ENCODE measurements at places on chromosomes 1 and 21.

- no peak for DNase-seq
Observed at GRCh38 chr1:36023098-36023769, 60.7 kb upstream of the TEKT2 start.

GRCh38 chr1:195576641-195577040 is 1031.6 kb downstream of the KCNT2 start:
- no peak for DNase-seq

DNA sequence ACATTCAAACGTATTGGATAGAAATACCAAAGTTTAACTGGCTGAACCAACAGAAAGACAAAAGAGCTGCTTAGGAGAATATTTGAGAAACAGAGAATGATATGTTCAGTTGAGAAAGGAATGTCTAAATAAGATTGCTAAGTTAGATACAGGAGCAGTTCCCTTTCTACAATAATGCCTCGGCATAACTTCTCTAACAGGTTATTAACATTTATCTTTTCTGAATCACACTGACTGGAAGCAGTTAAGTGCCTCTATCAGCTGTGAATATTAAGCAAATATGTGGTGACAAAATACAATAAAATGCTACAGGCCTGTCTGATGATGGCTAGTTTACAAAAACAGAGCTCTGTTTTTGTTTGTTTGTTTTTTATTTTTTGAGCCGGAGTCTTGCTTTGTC is 121.9 kb downstream of the KCNK1 start:
- DNase-seq: no peak

DNA sequence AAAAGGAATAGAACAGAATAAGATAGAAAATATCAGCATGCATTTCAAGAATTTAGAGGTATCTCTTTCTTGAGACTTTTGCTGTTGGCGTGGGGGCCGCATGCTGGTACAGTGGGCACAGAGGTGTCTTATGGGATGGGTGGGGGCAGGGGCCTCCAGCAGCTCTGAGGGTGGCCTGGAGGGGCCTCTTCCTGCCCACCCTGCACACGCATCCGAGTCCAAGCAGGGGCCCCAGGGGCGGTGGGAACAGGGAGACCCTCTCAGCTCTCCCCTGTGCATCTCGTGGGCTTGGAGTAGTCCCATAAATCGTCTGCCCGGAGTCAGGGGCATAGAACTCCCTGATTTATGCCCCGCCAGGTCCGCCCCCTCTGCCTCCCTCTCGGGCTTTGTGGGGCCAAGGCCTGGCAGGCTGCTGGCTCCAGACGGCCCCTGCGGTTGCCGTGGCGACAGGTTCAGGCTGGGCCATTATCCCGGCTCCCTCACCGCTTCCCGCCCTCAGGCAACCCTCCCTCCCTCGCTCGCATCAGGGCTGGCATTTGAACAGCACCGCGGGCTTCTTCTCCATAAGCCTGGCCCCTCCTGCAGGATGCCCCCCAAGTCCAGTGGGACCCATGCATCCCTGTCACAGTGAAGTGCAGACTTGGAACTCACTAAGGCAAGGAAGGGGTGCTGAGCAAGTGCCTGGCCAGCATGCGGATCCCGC is 133.2 kb upstream of the ZBTB40 start:
- no peak for DNase-seq

- peak; percentile 12 for DNase-seq
Observed at GRCh38 chr1:209249785-209250440, 333.6 kb upstream of the CAMK1G start.

- no peak for DNase-seq
Observed at GRCh38 chr1:237911911-237912310, 21.2 kb upstream of the ZP4 start.

DNA sequence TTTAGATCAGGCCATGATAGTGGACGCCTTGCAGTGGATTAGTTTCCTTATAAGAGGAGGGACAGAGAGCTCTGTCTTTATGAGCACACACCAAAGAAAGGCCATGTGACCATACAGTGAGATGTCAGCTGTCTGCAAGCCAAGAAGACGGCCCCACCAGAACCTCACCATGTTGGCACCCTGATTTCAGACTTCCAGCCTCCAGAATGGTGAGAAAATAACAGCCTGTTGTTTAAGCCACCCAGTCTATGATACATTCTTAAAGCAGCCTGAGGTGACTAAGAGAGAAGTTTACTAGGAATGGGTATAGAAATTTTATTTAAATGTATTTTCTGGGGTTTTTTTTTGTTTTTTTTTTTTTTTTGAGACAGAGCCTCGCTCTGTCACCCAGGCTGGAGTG is 29.5 kb downstream of the L1TD1 start:
- no peak for DNase-seq

- DNase-seq: no peak
Observed at GRCh38 chr21:14453339-14454015, 70.5 kb upstream of the HSPA13 start.

GRCh38 chr1:10709165-10709564 is 87.3 kb downstream of the CASZ1 start:
- DNase-seq: no peak

DNA sequence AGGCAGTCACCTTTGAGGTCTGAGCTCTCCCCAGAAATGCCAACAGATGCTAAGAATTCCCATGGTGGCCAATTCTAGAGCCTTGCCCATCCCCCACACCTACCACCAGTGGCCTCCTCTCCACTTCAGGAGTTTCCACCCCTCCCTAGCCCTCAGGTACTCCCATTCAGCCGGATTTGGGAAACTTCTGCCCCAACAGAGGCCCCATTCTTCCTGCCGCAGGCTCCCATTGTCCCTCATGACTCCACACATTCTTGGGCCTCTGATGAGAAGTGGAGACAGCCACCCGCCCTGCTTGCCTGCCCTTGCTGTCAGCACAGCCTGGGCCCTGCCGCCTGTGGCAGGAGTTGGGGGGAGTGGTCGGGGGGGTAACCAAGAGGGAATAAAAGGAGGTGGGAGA is 4.6 kb downstream of the BLACAT1 start:
- DNase-seq: no peak

GRCh38 chr1:86965012-86965826 is 50.8 kb downstream of the HS2ST1 start:
- DNase-seq: peak; percentile 37

DNA sequence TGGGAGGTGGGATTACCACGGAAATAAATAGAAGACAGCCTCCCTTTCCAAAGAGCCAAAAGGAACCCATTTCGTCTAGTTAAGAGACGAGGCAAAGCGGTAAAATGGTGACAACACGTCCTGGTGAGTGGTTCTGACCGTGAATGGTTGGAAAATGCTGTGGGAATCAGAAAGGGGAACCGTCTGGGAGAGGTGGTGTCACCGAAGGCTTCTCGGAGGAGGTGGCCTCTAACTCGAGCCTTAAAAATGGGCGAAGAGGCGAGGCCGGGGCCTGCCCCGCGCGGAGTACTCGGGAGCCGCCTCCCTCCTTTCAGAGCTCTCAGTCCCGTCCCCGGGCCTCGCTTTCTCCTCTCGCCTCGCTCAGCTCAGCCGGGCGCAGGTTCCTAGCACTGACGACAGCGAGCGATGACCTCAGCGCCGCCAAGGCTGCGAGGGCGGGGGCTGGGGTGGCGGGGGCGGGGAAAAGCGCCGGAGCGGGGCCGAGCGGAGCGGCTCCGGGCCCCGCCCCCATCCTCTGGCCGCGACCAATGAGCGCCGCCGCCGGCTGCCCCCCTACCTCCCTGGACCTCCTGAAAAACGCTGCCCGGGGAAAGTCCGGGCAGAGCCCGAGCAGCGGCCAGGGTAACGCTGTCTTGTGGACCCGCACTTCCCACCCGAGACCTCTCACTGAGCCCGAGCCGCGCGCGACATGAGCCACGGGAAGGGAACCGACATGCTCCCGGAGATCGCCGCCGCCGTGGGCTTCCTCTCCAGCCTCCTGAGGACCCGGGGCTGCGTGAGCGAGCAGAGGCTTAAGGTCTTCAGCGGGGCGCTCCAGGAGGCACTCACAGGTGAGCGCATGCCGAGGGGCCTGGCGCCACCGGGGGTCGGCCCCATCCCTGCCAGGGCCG is at the start of gene BTG2:
TSS of gene BTG2 (plus strand) at position 601 of the 890 bp plus-strand sequence. CDS start at position 689, 88 bp downstream.
- peak; percentile 87 for DNase-seq

DNA sequence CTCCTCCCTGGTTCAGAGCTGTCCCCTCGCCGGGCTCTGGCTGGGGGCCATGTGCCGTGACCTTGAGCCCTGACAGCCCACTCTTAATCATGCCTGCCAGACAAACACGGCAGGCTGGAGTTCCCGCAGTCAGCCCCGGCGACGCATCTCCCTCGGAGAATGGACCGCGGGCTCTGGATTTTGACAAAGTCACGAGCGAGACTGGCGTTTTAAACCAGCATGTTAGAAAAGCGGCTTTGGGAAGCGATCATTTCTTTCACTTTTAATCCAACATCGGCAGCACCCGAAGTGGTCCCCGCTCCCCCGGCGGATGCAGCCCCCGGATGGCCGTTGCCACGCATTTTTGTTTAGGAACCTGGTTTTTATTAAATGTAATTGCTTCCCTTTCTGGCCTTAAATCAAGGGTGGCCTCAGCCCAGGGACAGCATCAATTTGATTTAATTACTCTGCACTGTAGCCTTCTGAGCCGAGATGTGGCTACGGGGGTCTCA is 70.9 kb downstream of the PRDM16 start:
- DNase-seq: no peak

DNA sequence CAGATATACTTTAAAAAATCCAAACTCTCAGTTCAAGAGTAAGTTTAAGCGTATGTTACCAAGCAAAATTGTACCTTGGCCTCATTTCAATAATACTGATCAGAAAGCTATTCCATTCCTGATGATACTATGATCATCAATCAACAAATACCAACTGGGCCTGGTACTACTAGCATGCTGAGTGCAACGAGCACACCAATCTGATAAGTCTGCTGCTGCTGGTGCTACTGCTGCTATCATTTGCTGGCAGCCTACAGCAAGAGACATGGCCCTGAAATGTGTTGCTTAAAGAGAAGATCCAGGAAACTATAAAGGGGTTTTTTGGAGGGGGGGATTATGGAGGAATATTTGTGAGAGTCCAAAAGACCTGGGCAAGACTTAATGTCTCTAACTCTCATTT is 39.7 kb downstream of the NME7 start:
- no peak for DNase-seq

DNA sequence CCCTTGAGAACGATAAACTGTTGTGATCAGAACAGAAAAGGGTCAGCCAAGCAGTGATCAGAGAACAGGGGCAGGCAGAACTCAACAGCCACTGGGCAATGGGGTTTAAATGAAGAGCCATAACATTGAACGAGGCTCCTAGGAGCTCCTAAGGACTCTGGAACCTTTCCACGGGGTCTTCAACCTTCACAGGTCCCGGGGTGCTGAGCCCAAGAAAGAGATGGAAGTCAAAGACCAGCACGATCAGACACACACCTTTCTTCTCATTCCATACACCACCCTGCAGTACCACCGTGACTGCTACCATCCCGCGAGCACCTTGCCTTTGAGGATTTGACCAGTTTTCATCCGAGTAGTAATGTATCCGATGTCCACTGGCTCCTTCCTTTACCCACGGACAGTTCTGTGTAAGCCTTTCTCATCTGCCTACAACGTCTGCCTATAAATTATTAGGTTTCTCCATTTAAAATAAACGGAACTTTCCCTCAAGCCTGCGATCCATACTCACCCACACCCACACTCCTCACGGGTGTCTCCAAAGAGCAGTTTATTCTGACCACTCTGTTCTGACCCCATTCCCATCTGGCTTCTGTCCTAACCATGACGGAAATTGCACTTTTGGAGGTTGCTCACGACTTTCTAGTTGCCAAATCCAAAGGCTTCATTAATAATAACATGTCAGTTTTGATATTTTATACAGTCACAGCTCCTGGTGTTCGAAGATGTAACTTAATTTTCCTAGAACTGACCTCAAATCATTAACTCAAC is 16.8 kb upstream of the HHAT start:
- DNase-seq: no peak

DNA sequence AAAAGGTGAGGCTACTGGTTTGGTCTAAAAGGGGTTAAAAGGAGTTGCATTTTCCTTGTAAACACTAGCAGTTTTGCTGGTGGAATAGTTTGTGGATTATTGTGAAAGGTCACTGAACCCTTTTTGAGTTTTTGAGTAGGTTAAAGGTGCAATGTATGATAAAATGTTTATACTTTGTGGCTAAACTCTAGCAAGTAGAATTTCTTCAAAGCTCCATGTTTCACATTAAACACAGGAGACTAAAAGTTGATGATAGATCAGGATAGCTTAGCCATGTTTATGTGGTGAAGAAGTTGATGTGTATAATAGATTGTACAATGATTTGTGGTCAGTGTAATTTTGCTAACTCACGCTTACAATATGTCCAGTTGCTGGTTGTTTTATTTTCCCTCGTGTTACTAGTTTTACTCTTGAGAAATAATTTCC is 13.1 kb downstream of the ZNF326 start:
- no peak for DNase-seq

GRCh38 chr1:24683713-24684162 is 40.6 kb downstream of the SRRM1 start:
- DNase-seq: peak; percentile 98

- no peak for DNase-seq
Observed at GRCh38 chr1:206778031-206778430, 5.7 kb upstream of the IL10 start.

- no peak for DNase-seq
Observed at GRCh38 chr21:34865400-34866241, 183.5 kb downstream of the RUNX1 start.

DNA sequence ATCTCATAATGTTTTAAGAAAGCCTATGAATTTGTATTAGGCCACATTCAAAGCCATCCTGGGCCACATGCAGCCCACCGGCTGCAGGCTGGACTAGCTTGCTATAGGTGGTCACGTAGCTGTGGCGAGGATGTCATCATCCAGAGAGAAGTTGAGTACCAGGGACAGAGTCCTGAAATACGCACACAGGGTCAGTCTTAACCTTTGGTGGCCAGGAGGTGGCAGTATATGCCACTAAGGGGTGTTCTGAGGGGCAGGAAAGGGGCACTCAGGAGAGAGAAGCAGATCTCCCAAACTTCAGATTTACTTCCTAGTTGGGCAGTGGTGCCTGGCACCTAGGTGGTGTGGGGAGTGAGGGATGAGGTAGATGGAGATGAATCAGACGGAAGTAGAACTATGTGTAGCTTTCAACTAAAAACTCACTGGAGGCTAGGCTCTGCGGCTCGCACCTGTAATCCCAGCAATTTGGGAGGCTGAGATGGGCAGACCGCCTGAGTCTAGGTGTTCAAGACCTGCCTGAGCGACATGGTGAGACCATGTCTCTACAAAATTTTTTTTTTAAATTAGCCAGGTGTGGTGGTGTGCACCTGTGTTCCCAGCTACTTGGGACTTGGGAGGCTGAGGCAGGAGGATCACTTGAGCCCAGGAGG is 16.3 kb upstream of the CDK18 start:
- DNase-seq: peak; percentile 55

- no peak for DNase-seq
Observed at GRCh38 chr1:220203816-220204215, 68.4 kb downstream of the RAB3GAP2 start.

DNA sequence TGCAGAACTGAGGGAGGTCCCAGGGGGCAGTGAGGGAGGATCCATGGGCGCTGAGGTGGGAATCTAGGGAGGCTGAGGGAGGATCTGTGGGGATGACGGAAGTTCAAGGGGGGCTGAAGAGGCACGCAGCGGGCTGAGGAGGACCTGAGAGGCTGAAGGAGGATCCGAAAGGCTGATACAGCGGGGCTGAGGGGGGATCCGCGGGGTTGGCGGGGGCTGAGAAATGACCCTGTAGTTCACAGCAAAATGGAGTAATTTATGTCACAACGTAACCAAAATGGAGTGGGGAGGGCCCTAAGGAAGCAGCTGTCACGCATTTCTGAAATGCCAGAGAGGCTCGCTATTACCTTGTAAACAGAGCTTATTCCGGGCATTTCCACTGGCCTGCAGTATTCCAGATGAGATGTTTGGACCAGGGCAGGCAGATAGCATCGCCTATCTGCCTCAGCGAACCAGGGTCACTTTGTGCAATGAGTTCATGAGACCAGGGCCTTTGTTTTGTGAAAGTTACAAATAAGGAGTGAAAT is 926 bp upstream of the MRPL55 start:
- no peak for DNase-seq
